Islet precursor cell (in vitro differentiated cells): ENCODE measurements at places on chromosomes 12 and 14.
A peak's percentile ranks its signal among the peaks of the same experiment; 100 is the strongest.

GRCh38 chr14:22656226-22656625, 12.1 kb upstream of the OR6J1 start:
- no peak for DNase-seq

DNA sequence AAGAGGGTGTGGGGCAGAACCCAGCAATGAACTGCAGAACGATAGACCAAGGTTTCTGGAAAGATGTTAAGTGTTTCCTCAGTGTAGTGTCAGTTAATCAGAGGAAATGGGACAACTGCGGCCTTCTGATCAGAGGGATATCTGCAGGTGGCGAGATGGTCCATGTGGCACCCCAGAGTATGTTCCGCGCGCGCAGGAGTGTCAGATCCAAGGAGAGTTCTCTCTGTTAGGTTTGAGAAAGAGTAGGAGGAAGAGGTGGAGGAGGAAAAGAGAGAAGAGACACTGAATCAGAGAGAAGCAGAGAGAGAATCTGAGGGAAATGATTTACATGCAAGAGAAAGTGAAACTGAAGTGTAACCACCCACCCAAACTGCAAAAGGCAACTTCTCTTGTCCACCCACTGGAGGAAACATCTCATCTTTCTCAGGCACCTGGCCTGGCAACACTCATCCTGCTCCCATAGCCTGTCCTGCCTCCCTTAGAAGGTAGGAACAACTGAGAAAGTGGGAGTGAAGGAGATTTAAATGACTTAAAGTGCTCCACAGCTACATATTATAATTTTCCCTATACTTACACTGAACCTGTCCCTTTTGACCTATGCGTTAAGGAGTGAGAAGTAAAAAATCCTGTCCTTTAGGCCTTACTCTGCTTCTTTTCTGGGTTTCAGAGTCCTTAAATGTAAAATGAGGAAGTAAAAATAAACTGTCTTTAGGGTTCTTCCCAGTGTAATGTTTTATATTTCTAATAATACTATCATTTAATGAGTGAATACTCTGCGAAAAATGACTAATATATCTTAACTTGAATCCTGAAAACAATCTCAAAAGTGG, 6.8 kb upstream of the TESPA1 start:
- no peak for DNase-seq

DNA sequence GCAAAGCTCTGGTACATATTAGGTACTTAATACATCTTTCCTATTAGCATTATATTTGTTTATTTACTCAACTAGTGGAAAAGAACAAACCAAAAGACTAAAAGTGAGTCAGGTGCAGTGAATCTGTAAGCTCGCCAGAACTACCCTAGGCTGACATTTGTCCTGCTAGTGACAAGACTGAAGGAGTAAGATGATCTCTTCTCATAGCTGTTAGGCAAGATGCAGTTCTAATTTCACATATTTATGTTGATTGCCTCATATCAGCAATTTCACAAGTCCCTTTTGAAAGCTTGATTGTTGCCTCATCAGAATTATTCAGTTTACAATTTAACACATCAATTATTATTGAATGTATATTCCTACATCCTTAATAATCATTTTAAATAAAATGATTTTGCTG, 293.0 kb upstream of the NAV3 start:
- no peak for DNase-seq

GRCh38 chr12:108630481-108631207, 3.0 kb downstream of the SELPLG start:
- DNase-seq: peak; percentile 73

DNA sequence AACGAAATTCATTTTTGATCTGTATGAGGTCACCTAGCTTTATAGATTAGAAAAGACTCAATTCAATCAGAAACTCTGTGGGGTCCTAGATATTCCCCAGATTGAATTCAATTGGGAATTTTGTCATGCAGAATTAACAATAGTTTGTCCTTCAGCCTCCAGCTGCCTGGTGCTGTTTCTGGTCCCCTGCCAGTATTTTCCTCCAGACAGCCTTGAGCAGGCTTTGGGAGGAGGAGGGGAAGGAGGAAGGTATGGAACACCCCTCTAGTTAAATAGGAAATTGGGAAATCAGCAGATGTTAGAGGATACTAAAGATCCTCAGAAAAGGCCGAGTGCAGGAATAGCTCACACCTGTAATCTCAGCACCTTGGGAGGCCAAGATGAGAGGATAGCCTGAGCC, 10.6 kb downstream of the GRIP1 start:
- no peak for DNase-seq

- DNase-seq: no peak
Observed at GRCh38 chr12:43213608-43214007, 338.4 kb downstream of the ADAMTS20 start.

DNA sequence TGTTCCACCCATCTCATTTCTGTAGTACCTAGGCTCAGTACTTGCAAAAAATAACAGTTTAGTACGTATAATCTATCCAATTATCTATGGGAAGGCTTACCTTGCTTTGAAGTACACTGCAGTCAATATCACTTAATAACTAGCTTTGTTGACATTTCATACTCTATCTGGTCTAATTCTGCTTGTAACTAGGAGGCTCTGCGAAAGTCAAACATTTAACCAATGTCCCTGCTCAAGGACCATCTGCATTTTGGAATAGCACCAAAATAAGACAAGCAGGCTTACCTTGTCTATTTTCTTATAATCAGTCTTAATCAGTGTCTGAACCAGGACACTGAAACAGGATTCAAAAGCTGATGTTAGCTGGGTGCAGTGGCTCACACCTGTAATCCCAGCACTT, 39.9 kb downstream of the SLC25A47 start:
- DNase-seq: no peak

DNA sequence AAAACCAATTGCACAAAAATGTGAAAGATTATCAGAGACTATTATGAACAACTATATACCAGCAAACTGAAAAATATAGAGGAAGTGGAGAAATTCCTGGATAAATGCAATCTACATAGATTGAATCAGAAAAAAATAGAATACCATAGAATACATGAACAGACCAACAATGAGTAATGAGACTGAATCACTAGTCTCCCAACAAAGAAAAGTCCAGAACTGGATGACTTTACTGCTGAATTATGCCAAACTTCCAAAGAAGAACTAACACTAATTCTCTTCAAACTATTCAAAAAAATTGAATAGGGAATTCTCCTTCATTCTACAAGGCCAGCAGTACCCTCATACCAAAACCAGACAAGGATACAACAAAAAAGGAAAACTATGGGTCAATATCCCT, 60.6 kb downstream of the GUCY2C start:
- no peak for DNase-seq

- DNase-seq: peak; percentile 36
Observed at GRCh38 chr14:105617201-105617777, 90.9 kb downstream of the TMEM121 start.

DNA sequence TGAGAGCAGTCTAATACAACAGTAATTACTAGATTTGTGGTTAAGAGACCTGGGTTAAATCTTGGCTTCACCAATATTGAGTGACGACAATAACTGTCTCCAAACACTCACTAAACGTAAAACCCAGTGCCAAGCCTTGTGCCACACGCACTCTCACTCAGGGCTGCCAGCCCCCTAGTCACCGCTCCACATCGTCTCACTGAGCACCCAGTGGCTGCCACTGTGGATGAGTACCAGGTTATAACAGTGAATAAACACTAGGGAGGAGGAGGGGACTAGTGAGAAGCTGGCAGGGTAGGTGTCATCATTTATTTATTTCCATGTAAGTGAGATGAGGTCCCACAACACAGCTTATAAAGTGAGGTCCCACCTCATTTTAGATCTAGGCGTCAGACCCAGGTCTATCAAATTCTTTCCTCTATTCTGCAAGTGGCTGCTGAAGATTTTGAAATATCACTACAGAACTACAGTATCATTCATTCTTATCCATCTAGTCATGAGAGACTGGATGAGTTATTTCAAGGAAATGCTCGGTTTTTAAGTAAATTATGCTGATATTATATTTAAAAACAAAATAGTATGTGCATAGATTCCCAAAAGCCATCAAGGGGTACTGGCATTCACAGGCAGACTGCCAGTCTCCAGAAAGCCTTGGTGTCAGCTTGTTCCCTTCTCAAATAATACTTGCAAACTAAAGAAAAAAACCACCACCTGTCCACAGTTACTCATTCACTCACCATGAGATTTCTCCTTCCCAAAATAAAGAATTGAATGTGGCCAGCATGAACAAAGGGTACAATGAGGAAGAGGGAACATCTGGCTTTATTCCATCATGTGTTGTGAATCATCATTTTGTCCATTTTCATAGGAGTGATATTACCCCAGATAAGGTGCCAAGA, 84.0 kb downstream of the PTPN21 start:
- no peak for DNase-seq

DNA sequence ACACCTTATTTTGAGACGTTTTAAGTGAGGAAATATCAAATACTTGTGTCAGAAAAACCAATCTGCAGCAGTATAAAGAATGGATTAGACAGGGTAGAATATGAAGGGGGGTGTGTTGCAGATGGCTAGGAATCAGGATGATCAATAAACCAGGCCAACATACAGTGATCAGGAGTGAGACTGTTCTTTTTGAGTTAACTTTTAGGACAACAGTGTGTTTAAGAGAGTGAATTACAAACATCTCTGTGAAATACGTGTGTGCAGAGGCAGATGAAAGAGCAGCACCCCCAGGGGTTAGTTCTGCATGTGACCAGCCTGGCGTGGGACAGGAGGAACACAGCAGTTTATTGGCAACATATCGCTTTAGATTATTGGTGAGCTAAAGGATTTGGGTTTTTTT, 10.6 kb upstream of the NRDE2 start:
- DNase-seq: no peak

- no peak for DNase-seq
Observed at GRCh38 chr14:22560662-22561365, 28.2 kb downstream of the DAD1 start.
